ENCODE measurements at places on chromosomes 7 and 10. TPM values are rescaled to one million over a fixed set of nuclear protein-coding genes. Genes with fewer than 3 reads are reported as not detected.

Gene MBL2
- total RNA-seq, result not detected

Gene RTKN2
- 0.80 TPM for total RNA-seq

Gene GBX1
- total RNA-seq, result not detected

Gene TMEM176B
- not detected for total RNA-seq

Gene RSPH10B
- not detected for total RNA-seq

Gene ADRA2A
- total RNA-seq, result 0.40 TPM

Gene ADRB1
- not detected for total RNA-seq

Gene HTRA1
- 22.4 TPM for total RNA-seq

Gene ADARB2
- total RNA-seq, result 0.07 TPM

Gene ACTL6B
- not detected for total RNA-seq

Gene TRPV5
- not detected for total RNA-seq

Gene FAM180A
- total RNA-seq, result not detected

Gene LIPK
- total RNA-seq, result not detected

Gene PTPRE
- total RNA-seq, result 63.3 TPM

Gene PMS2
- total RNA-seq, result 25.1 TPM

Gene MOSPD3
- 6.7 TPM for total RNA-seq

Gene H2BK1
- not detected for total RNA-seq

All from thoracic aorta endothelial cell (primary cell).